ENCODE measurements at places on chromosomes 5 and 9.
A peak's percentile ranks its signal among the peaks of the same experiment; 100 is the strongest.

DNA sequence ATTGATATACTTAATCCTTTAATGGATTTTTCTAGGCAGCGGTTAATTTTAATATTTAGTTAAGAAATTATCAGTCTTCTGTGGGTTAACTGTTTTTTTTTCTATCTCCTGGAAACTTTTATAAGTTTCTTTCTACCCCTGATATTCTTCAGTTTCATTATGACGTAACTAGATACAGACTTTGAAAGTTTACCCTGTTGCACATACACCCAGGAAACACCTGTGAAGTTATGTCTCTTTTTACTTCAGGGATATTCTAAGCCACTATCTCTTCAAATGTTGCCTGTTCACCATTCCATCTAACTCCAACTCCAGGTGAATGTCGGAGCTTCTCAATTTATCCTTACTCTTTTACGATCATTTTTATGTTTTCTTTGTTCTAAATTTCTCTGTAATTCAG is 329.0 kb downstream of the ICE1 start:
- DNase-seq, result no peak

DNA sequence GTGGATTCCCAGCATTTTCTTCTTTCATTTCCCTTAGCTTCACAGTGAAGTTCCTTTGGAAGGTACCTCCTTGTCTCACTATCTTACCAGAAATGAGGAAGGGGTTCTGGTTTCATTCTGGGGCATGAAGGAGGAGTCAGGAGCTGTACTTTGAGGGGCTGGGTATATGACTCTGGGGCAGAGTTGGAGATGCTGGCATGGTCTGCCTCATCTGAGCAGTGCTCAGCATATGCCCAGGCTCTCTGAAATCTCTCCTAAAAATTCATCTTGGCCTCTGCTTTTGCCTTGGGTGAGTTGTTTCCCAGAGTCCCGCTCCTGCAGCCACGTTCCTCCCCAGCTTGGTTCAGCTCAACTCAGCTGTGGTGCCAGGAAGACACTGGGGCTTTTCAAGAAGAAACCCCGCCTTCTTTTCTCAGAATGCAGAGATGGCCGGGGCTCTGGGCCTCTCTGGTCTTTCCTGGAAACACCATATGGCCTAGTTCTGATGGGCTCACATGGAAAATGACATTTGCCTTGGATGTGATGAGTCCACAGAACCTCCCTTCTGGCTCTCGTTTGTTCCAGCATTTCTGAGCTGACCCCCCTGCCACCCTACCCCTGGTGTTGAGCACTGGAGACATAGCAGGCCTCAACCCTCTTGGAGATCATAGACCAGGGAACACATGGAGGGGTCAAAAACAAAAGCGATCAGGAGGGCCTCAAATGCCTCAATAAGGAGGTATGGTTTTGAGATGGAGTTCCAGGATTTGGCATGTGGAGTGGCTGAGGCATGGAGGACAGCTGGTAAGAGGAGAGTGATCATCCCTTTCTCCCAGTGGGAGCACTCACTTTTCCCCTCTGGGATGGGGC is 12.0 kb upstream of the TGFBR1 start:
- peak; percentile 91 for DNase-seq

DNA sequence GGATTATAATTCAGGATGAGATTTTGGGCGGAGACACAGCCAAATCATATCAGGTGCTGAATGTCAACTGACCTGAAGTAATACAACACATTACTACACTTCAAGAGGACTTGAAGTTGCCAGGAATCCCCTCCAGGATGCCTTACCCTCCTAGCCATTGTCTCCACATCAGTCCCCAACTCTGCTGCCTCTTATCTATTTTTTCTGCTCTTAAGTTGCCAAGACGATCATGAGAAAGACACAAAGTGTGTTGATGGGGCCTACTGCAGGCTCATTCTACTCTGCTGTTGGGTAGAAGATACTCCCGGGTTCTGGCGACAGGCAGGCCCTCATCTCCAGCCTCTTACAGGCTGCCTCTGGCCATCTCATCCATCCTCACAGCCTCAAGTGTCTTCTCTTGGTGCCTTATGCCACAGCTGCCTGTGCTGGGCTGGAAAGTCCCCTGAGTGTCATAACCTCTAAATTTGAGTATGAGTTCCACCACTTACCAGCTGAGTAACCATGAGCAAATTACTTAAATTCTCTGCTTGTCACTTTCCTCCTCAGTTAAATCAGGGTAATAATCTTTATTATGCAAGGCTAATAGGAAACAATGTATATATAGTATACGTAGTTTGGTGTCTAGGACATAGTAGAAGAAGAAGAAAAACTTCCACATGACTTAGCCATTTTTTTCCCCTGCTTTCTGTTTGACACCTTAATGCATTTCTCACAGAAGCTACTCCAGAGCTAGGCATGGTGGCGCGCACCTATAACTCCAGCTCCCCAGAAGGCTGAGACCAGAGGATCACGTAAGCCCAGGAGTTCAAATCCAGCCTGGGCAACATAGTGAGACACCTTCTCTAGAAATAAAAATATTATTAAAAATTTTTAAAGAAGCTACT is 73.0 kb upstream of the SNX2 start:
- DNase-seq, result no peak

DNA sequence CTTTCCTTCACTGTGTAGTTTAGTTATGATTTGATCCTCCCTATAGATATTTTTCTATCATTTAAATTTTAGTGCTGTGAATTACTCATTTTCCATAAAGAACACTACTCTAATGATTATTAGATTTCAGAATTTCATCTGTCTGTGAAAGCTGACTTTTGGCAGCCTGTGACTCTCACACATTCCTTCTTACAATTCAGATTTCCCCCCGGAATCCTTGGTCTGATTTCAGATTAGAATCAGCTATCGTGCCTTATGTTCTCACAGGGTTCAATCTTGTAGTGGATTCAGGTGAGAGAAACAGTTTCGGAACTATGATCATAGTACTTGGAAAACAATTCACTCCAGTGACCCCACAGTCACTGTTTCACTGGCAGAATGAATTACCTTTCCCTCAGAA is 26.2 kb downstream of the ZNF474 start:
- no peak for DNase-seq

GRCh38 chr5:55680353-55680752 is 31.8 kb downstream of the SLC38A9 start:
- no peak for DNase-seq

- no peak for DNase-seq
Measured at GRCh38 chr9:128011071-128011817, 30.5 kb upstream of the EEIG1 start.
